Activated CD8-positive, alpha-beta memory T cell treated with anti-CD3 and anti-CD28 coated beads for 36 hours (primary cell): ENCODE measurements at places on chromosomes 6 and 20. TPM values are rescaled to one million over a fixed set of nuclear protein-coding genes. Genes with fewer than 3 reads are reported as not detected.

The HFE gene
- total RNA-seq, result 0.89 TPM

The PLAGL1 gene
- 24.3 TPM for total RNA-seq

The VPS16 gene
- total RNA-seq, result 45.0 TPM

The CASS4 gene
- total RNA-seq, result 2.8 TPM

The DEK gene
- total RNA-seq, result 174 TPM

The PDE7B gene
- total RNA-seq, result 0.38 TPM

The ZBTB24 gene
- total RNA-seq, result 17.8 TPM

The EYA4 gene
- total RNA-seq, result not detected

The RSPO3 gene
- total RNA-seq, result not detected

The TMEM200A gene
- total RNA-seq, result 0.70 TPM

The POM121L2 gene
- total RNA-seq, result not detected

The GCNT2 gene
- 1.7 TPM for total RNA-seq
